ENCODE measurements at places on chromosomes 3 and 15.
A peak's percentile ranks its signal among the peaks of the same experiment; 100 is the strongest.

DNA sequence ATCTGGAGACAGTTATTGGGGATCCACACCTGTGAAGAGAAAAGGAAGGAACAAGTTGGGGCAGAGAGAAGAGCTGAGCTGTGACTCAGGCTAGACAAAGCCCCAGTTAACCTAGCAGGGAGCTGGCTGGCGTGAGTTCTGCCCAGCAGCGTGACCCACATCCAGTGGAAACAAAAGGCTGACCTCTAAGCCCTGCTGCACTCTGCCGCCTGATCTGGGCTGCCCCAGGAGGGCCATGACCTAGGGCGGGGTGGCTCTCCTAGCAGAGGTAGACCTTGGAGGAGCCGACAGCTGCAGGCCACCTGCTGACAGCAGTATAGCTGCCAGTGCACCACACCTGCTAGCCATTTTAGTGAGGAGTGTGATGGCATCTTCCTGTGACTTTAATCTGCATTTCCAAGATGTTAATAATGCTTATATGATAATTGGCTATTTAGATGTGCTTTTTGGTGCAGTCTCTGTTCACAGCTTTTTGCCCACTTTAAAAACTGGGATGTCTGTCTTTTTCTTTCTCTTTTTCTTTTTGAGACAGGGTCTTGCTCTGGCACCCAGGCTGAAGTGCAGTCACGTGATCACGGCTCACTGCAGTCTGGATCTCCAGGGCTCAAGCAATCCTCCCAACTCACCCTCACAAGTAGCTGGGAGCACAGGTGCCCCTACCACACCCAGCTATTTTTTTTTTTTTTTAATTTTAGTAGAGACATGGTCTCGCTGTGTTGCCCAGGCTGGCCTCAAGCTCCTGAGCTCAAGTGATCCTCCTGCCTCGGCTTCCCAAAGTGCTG is 78.1 kb downstream of the LSM3 start:
- no peak for DNase-seq

DNA sequence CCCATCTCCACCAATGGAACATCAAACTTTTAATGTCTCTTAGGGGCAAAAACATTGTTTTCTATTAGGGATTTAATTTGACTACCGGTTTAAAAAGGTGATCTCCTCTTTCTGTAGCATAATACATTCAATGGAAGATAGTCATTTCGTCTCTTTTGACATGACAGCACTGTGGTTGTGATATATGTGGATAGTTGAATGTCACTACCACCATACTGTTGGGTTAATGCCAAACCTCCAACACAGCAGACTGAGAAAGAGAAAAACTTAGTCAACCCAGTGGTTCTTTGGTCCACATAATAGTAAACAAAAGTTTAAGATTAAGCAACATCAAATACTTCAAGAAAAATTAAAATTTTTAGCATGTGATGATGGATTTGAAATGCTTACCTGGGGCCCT is 530.4 kb downstream of the AGBL1 start:
- no peak for DNase-seq

GRCh38 chr3:70249509-70250160 is 62.8 kb downstream of the MDFIC2 start:
- no peak for DNase-seq

- no peak for DNase-seq
Observed at GRCh38 chr3:97981886-97982285, 9.7 kb upstream of the RIOX2 start.

DNA sequence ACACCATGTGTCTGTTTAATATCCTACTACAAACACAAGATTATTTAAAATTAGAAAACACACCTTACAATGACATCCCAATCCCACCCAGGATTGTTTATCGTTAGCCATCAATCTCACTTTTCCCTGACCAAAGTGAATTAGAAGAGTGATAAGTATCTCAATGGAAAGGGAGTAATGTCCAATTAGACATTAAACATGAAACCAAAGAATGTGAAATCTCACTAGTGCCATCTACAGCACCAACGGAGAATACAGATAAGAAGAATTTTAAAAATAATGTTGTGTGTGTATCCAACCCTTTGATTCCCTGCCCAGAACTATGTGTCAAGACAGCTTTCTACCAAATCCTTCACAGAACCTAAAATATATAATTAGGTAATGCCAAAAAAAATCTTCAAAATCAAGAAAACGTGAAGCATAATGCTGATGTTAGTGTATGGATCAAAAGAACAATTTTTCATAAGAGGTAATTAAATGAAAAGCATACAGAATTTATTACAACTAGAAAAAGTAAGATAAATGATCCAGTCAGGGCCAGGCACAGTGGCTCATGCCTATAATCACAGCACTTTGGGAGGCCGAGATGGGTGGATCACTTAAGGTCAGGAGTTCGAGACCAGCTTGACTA is 64.2 kb downstream of the SCAPER start:
- peak; percentile 16 for DNase-seq

- no peak for DNase-seq
Observed at GRCh38 chr3:47398228-47398627, 17.4 kb downstream of the PTPN23 start.

DNA sequence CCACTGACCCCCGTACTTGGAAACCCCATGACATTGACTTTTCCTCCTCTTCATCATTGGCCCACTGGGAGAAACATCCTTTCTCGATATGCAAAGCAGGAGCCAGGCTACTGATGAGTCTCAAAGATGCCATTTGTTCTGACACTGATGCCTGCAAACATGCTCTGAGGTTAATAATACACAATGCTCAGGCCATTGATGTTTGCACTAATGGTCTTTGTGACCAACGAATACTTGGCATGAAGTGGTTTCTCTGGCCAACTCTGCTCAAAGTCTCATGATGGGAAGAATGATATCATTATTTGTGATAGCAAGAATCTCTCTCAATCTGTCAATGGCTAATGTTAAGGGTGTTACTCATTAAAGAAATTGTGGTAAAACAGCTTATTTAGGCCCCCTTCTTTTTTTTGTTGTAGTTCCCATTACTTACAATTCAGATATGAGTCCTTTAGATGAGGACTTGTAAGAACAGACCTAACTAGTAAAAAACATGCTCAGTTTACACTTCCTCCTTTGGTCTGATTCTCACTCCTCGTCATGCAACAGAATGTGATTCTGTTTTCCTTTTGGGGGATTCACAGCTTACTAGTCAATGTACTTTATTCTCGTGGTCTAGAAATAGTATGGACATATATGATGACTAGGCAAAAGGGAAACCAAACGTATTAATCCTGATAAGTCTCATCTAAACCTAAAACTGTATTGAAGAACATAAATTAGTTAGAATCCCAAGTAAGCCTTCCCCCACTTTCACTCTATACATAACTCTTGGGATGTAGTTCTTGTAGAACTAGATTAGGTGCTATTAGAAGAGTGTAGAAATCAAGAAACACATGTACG is 488.8 kb upstream of the DPPA4 start:
- no peak for DNase-seq

DNA sequence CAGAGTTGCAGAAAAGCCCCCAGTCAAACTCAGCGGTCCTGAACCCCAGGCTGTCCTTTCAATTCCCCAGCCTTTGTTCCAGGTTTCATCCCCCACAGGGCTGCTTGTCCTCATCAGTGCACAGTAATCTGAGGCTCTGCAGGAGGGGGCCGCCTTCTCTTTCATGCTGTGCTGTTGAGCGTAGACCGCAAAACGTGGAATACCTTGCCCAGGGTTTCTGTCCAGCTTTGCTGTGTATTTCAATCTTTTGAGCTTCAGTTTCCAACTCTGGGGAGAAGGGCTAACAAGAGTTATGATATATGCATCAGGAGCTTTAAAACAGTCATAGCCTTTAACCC is 64.8 kb downstream of the FAM43A start:
- DNase-seq = no peak
